ENCODE measurements at places on chromosomes 12 and 14. TPM values are rescaled to one million over a fixed set of nuclear protein-coding genes. Genes with fewer than 3 reads are reported as not detected.

DNA sequence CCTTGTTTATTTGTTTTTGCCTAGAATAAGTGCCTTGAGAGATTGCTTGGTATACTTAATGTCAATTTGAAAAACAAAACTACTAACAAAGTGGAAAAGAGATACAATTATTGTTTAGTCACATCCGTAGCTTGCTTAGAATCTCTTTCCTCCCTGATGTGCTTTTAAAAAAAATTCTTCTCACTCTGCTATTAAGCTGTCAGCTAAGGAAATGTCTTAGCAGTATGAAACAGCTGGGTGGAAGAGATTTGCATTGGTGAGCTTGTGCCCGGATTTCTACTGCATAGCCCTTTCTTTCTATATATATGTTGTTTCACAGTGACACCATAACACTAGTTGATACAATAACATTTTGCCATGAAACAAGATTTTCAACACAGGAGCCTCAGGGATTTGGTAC is 229.4 kb upstream of the RGS6 start:
- no peak for DNase-seq

Gene WNT5B
- total RNA-seq: 58.7 TPM

- peak; percentile 68 for DNase-seq
These were observed 68.2 kb downstream of the KSR2 start for GRCh38 chr12:117900561-117900960.

GRCh38 chr12:69821456-69822159 is 3.4 kb upstream of the MYRFL start:
- peak; percentile 89 for DNase-seq

GRCh38 chr12:124884587-124885438 is 21.1 kb upstream of the SCARB1 start:
- no peak for DNase-seq

DNA sequence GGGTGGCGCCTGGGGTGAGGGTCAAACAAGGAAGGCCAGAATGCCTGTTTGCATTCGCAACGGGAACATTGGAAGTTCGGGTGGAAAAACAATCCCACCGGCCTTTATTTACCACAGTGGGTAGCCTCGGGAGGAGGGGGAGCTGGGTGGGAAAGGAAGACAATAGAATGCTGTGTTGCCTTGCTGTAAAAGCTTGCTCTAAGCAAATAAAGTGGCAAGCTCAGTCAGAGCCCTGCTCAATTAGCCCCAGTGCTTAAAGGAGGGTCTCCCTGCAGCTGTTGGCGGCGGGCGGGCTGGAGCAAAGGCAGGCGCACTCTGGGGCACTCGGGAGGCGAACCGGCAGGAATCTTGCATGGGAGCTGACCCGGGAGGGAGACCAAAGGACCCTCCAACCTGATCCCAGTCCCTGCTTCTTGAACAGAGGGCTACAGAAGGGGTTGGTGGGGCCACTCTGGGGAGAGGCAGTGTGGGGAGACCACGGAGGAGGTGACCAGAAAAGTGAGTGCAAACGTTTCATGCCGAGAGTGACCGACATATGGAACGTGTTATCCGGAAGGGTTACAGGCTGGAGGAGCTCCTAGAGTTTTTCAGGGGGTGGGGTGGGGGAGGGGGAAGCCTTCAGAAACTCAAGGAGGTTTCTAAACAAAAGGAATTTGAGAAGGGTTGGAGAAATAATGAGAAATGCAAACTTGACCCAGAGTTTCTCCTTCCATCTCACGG is 48.5 kb downstream of the NTF3 start:
- no peak for DNase-seq

GRCh38 chr14:89466484-89466883 is 49.5 kb upstream of the FOXN3 start:
- no peak for DNase-seq

- no peak for DNase-seq
These were observed 55.6 kb upstream of the GTF2A1 start for GRCh38 chr14:81276073-81277069.

- DNase-seq: no peak
These were observed 8.8 kb upstream of the MAP4K5 start for GRCh38 chr14:50541159-50541567.

DNA sequence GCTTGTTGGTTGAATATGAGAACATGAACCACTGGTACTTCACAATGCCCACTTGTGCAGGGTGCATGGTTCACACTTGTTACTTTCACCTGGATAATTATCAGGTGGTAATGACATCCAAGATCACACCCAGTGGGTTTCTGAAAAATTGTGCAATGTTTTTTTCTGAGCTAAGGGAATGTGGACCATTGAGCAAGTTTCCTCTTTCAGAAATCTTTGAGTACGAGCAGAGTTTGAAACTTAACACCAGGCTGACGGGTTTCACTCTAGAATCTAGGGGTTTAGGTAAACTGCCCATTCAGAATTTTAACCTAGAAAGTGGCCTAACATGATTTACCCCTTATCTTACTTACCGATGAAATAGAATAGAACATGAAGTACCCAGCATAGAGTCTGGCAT is 389.6 kb downstream of the PAWR start:
- no peak for DNase-seq

Gene CISTR
- not detected for total RNA-seq

GRCh38 chr12:95204141-95204866 is 13.0 kb downstream of the FGD6 start:
- DNase-seq: peak; percentile 96

All from Daoy (cell line).